SK-N-SH treated with all-trans-retinoic acid at 6 μM for 48 hours (cell line): ENCODE measurements at places on chromosomes 7 and 10.

DNA sequence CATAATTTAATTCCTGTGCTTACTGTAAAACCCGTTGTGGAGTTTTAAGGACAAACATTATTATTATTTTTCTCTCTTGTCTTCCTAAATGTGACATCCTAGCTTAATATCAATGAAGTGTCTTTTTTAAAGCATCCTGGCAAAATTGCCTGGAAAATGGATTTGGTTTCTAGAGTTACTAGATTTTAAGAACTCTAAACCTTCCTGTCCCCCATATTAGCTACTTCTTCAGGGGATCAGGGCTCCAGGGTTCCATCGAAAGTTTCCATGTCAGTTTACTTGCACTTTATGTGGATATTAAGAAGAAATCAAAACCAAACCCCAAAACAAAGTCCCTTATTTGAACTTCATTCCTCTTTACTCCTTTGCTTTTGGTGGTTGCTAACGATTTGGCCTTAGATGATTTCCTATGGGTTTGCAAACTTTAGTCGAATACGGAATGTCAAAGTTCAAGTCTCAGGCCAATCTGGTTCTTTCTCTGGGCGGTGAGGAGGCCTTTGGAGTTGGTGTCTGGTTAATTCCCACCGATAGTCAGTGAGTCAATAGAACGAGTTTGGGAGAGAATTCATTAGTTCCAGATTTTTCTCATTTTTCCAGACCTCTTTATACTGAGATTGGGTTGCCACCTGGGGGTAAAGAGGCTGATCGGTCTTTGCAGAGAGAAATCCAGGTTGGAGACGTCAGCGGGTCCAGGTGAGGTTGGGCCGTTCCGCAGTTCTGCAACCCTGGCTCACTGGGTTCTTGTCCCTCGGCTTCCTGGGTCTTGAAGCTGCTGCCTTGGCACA lies 1.1 kb downstream of the CUX1 start:
- no peak for ATAC-seq

DNA sequence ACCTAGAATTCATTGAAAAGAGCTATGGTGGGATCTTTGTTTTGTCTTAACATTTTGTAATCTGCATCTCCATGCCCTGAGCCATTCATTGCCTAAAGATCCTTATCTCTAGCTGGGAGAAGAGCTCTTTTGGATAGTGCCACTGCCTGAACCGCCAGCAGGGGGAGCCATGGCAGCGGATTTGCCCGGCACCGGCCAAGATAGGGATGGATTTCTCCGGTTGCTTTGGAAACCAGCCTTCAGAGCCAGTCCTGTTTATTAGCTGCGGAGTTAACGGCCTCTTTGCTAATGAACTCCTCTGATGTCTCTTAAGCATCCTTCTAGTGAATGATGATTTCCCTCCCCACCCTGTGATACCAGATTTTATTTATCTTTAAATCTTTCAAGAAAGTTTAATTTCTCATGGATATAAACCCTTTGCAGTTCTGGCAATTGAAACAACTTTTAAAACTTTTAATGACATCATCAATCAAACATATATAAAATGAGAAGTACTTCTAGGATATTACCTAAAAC lies 58.2 kb upstream of the LYZL2 start:
- ATAC-seq, result peak; percentile 95

GRCh38 chr10:13440185-13441061 lies 88.4 kb downstream of the BEND7 start:
- ATAC-seq, result peak; percentile 92

- ATAC-seq, result no peak
Observed at GRCh38 chr10:79418886-79419595, 26.4 kb downstream of the ZCCHC24 start.

GRCh38 chr10:19756919-19757318 lies 59.3 kb upstream of the PLXDC2 start:
- ATAC-seq, result no peak
